CD4-positive, alpha-beta T cell treated with Interleukin-17A for 4 hours (primary cell): ENCODE measurements at places on chromosomes 12 and 14.

- no peak for DNase-seq
Observed at GRCh38 chr14:100028990-100029677, 36.1 kb upstream of the EVL start.

DNA sequence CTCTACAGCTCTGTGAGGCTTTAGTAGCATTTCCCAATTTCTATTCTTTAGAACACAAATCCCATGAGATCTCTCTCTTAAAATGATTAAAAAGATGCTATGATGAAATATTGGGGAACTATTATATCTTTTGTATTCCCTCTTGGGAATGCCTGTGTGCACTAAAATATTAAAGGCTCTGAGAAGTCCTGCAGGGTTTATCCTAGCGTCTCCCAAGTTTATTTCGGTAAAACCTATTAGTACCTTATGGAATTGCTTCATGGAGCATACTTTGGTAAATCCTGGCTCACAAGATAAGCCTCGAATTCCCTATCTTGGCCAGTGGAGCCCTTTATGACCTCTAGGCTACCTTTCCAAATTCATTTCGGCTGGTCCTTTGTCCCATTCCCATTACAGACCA lies 306.8 kb downstream of the VRK1 start:
- DNase-seq, result no peak

DNA sequence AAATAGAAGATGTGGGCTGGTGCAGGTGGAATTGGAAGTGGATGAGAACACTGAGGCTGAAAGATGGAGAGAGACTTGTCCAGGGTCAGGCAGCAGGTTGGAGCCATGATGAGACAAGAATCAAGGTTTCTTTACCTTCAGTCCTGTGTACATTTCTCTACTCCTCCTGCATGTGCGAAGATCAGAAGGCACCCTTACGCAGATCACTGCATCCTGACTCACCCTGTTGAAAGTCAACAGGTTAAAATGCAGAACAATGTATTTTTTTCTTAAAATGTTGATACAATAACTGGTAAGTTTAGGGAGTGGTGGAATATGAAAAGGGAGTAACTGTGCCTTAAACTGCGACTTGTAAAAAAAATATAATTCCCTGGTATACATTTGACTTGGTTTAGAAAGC lies 47.8 kb downstream of the TESPA1 start:
- no peak for DNase-seq

- no peak for DNase-seq
Observed at GRCh38 chr12:78725951-78726580, 138.5 kb upstream of the SYT1 start.

DNA sequence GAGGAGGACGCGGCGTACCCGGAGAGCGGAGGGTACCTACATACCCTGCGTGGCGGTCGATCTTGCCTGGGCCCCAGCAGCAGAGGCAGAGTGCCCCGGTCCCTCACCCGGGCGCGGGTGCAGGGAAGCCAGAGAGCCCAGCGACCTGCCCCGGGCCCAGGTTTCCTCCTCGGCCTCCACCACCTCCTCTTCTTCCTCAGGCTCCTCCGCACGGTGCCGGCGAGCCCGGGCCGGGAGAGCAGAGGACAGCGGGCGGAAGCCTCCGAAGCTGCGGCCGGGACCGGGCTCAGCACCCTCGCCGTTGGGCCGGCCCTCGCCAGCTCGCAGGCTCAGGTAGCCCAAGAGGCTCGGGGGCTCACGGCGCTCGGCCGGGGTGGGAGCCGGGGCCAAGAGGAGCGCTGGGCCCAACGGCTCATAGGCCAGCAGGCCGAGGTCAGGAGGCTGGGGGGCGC lies 6.6 kb downstream of the ZNF219 start:
- no peak for DNase-seq

GRCh38 chr14:21455592-21455911 lies 371 bp downstream of the CHD8 start:
- DNase-seq, result no peak

DNA sequence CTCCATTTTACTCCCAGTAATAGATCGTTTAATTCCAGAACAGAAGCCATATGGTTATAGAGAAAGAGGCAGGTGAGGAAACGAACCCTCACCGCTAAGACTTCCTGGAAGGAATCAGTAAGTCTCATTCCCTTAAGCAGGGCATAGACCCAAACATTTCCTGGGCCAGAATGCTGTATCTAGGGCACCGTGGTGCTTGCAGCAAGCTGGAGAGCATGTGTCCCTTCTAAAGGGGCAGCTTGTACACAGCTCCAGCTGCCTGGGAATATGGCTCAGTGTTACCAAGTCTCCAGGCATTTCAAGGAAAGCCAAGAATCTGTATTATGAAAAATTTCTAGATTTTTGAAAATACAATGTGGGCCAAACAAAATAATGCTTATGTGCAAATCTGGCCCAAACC lies 73.4 kb downstream of the PPM1H start:
- no peak for DNase-seq

GRCh38 chr14:20697273-20698017 lies 8.9 kb downstream of the ANG start:
- peak; percentile 73 for DNase-seq
